ENCODE measurements at places on chromosomes 5 and 9.

GRCh38 chr9:129359916-129360536 lies 182.0 kb upstream of the IER5L start:
- DNase-seq = no peak

DNA sequence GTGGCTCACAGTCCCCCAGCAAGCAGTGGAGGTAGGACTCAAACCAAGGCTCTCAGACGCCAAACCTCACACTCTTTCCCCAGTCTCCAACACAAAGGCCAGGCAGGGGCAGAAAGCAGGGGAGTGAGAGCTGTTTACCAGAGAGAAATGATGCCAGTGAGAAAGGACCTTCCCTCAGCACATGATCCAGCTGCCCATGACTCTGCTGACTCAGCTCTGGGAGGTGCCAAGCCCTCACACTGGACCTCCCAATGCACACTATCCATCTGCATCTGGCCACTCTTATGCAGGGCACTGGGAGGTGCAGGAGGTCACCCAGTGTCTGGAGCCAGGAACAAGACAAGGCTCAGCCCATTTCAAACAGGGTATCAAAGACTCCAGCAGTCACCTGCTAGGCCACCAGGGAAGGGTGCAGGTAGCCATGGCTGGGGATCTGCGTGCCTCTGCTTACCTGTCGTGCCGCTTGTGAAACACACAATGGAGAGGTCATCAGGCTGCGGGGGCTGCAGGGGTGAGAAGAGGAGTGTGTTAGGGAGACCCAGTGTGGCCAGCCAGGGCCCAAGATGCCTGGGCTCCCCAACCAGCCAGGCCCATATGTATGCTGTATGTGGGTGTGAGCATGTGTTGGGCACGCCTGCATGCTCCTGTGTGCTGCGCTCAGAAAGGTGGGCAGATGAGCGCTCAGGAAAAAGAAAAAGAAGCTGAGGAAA lies 26.3 kb downstream of the ACSL6 start:
- DNase-seq = no peak

DNA sequence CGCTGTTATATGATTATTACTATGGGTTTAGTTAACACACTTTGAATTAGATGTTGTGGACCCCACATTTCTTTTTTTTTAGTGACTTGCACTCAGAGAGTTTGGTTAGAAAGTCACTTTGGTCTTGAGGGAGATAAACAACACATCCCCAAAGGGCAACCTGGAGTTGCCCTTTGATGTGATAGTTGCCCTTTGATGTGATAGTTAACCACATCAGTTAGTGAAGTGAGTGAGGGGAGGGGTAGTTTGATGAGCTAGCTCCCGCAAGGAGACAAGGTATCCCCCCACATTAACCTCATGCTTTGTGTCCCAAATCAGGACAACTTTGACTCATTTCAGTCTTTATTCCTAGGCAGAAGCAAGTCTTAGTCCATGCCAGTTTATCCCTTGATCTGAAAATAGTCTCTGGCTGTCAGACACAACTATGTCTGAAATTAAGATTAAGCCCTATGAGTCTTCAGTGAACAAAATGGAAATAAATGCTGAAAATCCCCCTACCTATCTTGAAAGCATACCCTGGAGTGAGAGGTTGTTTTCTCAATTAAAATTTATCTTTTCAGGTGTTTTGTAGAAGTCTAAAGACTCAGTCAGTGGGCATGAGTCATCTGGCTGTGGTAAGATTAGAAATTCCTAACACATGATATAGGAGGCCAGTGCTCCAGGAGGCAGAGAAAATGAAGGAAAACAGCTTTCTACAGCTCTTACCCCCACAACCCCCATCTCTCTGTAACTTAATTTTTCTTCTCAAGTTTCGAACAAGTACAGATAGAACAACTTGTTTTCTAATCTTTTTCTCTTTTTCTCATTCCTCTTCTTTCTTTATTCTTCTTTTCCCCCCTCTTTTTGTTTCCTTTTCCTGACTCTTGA lies 208.9 kb upstream of the DMRTA1 start:
- DNase-seq = no peak

GRCh38 chr9:14345354-14346230 lies 31.7 kb upstream of the NFIB start:
- DNase-seq = no peak

GRCh38 chr9:80158131-80158530 lies 586.4 kb downstream of the TLE4 start:
- no peak for DNase-seq

- no peak for DNase-seq
Measured at GRCh38 chr5:162496100-162496808, 428.7 kb downstream of the GABRG2 start.

DNA sequence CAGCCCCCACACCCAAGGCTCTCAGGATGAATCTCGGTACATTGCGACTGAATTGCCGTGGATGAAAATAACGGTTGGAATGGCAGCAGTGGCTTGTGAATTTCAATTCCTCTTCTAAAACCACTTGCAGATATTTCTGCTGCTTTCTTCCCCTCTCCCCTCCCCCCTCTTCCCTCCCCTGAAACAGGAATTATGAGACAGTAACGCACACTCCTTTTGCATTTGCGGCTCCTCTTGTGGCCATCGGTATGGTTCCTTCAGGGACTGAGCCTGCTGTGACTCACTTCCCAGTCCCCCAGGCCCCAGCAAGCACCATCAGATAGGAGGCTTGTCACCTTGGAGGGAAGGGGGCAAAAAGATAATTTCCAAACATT lies 9.7 kb downstream of the DCANP1 start:
- DNase-seq = no peak

GRCh38 chr5:177367981-177368868 lies 10.5 kb downstream of the RGS14 start:
- DNase-seq = no peak

Measured in 8988T (cell line).